CD4-positive, alpha-beta T cell treated with Interleukin-6 for 4 hours (primary cell): ENCODE measurements at places on chromosomes 4 and X.

- DNase-seq: no peak
These were observed 39.8 kb downstream of the GPM6A start for GRCh38 chr4:175772170-175772705.

DNA sequence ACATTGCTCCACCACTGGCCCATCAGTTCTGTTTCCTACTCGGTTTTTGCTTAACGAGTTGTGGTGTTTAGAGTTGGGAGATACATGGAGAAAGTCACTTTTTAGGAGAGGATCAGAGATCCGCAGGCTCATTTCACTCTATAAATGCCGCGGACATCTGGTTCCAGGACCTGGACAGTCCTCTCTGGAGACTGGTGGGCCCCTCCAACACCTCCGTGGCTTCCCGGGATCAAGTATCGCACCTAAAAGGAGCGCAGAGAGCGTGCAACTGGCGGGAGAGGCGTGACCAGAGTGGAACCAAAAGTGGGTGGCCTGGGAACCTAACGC, 9.9 kb upstream of the CLTRN start:
- DNase-seq: no peak

DNA sequence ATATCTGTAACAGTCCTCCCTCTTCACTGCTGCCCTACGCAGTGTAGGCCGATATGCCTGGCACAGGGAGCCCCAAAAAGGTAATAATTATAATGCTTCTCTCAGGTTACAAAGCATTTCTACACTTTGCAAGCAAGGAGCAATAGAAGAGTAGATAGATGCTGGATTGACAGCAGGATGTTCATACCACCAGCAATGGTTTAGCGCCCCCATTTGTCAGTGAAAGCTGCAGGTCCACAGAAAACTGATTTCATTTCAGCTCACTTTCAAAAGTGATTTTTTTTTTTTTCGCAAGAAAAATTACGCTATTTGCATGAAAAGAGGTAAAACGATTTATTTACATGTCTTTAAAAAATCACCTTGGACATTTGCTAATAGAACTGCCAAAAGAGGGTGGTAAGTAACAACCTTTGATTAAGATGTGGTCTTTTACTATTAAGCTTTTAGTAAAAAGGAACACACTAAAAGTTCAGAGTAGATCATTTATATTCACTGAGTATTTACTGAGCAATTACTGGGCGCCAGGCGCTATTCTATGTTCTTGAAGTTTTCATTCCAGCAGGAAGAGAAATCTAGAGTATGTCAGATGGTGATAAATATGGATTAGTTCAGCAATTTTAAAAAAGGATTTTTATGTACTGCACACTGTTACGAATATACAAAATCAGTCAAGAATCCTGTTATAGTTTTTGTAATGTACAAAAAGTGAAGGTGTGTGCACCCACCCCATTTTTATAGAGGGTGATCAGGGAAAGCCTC, 34.4 kb downstream of the HPF1 start:
- DNase-seq: peak; percentile 14

- DNase-seq: no peak
These were observed 1.2 kb downstream of the HHIP start for GRCh38 chr4:144647095-144647561.

- DNase-seq: no peak
These were observed 23.6 kb upstream of the VAMP7 start for GRCh38 chrX:155857561-155857960.

GRCh38 chr4:1347410-1347864, 429 bp downstream of the UVSSA start:
- DNase-seq: peak; percentile 50

DNA sequence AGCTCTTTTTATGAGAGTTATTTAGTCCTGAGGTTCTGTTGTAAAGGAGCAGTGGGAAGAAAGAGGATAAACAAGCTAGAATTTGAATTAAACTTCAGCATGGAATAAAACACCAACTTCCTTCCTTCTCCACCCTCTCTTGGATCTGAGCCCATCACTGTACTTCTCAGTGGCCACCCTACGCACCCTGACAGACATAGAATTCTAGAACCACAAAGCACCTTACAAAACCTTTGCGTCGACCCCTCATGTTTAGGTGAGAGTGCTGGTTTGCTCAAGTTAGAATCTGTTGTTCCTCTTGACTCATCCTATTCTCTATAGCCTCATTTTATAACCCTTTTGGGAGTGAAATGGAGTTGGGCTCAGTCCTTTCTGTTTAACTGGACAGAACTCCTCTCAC, 84.6 kb upstream of the RPL34 start:
- DNase-seq: no peak

- DNase-seq: no peak
These were observed 15.2 kb downstream of the SUPT20HL1 start for GRCh38 chrX:24375600-24376131.
